ENCODE measurements at places on chromosomes 2 and 18. TPM values are rescaled to one million over a fixed set of nuclear protein-coding genes. Genes with fewer than 3 reads are reported as not detected.

GRCh38 chr2:18623782-18624181 is 34.4 kb upstream of the NT5C1B start:
- no peak for DNase-seq

- peak; percentile 54 for DNase-seq
These were observed at the start of gene KLF7 for GRCh38 chr2:207165121-207166038. TSS of gene KLF7 (minus strand) at chr2:207165948. CDS start at chr2:207165568, 380 bp downstream.

Gene GRHL1
- total RNA-seq = 1.5 TPM

GRCh38 chr18:77063260-77063659 is 69.3 kb downstream of the MBP start:
- DNase-seq = peak; percentile 82

Gene ZDBF2
- total RNA-seq = 9.3 TPM

Gene CPLX4
- total RNA-seq = not detected

- no peak for DNase-seq
These were observed 64.6 kb downstream of the THNSL2 start for GRCh38 chr2:88234760-88235159.

DNA sequence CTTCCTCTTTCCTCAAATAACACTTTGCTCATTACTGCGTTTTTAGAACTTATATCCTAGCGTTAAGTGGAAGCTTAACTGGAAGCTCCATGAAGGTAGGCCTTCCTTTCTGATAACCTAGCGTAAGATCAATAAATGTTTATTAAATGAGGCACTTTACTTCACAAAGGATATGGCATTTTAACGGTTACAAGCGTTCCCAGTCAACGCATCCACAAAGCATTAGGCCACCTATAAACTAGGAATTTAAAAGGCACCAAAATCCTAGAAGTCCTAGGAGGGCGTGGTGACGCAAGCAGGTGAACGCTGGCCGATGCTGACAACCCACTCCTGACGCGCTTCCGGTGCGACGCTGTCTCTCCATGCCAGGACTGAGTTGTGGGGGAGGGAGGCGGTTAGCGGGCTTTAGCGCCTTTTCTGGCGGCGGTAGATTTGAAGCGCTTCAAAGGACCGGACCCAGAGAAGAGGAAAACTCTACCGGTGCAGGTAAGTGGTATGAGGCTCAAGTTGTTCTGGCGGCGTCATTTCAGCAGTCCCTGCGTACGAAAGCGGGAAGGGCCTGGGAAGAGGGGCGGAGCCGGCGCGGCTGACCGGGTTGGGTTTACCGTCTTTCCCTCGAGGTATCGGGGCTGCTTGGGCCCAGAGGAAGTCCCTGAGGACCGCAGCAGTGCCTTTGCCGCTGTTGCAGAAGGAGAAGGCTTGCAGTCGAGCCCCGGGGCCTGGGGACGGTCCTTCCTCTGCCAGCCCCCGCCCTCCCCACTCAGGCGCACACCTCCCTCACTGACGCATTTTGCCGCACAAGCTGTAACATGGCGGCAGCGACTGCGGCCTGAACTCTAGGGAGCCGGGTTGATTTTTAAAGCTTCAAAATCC is at the start of gene PPIG:
Gene PPIG (plus strand): TSS at position 347 of the 873 bp plus-strand sequence. CDS start 19,691 bp downstream, outside the sequence.
- DNase-seq = peak; percentile 78

Measured in activated T-helper 1 cell treated with anti-CD3 and anti-CD28 coated beads, Interleukin-12 subunit alpha, Interleukin-12 subunit beta, Interleukin-2, Interleukin-4 antibody, amounts not matched to agents 30 ng/mL and 10 ng/mL and 1 ng/mL, durations not matched to agents 14 hours and 24 hours and 36 hours (primary cell).